ENCODE measurements at places on chromosomes 12 and 14. TPM values are rescaled to one million over a fixed set of nuclear protein-coding genes. Genes with fewer than 3 reads are reported as not detected.

The BCL11B gene
- not detected for total RNA-seq

The PPP1R1A gene
- total RNA-seq, result not detected

DNA sequence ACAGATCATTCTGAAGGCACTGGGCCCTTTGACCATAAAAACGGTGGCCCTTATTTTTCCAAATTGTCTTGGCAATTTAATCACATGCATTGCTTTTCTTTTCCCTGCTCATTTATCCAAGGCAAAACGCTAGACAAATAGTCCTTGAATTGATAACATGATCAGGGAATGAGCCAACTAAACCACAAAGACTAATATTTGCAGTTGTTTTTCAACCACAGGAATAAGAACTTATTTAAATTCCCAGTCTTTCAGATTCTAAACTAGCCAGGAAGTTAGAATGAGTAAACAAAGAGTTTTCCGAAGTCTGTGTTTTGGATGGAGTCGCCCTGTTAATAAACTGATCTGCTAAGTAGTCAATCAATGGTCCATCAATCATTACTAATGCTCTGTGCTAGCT is 14.9 kb downstream of the TBX5 start:
- DNase-seq, result no peak

DNA sequence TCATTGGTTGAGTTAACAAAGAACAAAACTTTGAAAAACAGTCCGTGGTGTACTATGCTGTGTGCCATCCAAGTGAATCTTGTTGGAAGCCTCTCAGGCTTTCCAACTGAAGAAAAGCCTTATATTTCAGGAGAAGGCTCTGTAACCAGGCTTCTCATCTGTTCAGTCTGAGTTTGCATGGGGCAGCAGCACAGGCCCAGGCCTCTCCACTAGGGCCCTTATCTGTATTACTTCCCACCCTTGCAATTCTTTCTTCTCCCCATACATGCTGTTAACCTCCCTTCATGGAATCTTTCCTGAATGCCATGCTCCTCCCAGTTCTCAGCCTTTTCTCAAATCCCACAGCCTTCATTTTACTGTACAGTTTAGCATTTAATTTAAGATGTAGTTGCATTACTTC is 28.3 kb downstream of the FRMD6 start:
- DNase-seq, result no peak

DNA sequence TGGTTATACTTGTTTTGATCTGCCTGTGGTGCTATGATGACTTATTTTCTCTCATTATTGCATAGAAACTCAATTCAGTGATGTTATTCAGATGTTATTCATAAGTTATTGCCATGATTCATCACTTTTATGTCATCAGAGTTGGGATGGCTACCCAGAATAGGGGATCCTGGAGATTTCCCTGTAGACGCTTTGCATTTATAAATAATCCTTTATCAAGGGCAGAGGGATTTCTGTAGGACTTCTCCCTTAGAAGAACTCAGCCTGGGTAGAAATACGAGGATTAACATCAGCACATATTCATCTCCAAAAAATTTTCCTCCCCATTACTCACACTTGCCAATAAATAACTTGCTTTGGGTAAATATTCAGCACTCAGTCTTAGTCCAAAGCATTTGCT is 4.9 kb downstream of the GPRC5A start:
- peak; percentile 93 for DNase-seq

The FGF23 gene
- total RNA-seq, result not detected

The GPR132 gene
- under 0.01 TPM for total RNA-seq

DNA sequence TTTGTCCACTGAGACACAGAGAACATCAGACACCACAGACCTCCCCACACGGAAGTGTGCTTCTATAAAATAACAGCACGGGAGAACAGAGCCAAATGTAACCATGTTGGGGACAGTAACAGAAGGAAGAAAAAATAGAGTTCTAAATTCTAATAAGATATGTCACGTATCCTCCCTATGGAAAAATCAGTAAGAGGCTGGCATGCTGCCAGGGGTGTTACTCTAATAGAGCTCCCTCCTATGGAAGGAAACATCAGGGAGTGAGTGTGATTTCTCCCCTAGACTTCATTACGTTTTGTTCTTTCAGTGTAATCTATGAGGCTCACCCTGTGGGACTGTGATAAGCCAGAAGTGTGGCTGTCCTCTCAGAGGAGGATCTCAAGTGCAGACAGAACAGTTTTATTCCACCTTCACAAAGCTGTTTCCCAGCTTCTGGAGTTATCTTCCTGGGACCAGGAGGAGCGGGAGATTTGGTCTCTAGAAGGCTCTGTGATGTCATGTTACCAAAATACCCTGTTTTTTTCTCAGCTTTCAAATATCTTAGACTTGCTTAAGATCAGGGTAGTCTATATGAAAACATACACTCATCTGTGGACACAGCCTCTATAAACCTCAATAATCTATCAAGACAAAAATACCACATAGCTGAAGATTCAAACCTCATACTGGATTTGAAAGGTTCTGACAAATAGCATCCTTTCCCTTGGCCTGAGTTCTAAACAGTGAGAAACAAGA is 69.3 kb downstream of the ZFC3H1 start:
- peak; percentile 4 for DNase-seq

DNA sequence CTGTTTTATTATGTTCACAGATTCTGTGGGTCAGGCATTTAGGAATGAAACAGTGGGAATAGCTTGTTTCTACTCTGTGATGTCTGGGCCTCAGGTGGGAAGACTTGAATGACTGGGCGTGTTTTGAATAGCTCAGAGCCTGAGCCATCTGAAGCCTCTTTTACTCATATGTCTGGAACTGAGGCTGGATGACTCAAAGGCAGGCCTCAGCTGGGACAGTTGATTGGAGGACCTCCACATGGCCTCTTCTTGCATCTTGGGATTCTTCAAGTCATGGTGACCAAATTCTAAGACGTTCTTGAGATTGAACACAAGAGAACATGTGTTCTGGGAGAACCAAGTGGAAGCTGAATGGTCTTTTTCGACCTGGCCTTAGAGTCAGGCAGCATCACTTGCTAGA is 45.8 kb upstream of the TBX3 start:
- peak; percentile 26 for DNase-seq

DNA sequence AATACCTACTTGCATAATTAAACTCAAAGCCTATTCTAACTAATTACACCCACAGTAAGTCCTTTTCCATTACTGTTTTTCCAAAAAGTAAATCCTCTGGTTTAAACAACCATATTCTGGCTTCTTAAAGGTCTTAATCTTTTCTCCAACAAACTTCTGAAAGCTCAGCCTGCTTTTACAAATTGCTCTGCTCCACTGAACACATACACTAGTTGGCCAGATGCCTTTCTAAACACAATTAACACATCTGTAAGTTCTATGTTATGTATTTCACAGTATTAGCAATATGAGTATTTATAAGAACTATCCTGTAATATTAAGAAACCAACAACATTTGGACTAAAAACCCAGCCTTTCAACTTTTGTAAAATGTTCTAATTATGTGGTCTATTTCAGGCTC is 30.1 kb downstream of the PTPRB start:
- DNase-seq, result no peak

The RILPL1 gene
- 10.6 TPM for total RNA-seq

DNA sequence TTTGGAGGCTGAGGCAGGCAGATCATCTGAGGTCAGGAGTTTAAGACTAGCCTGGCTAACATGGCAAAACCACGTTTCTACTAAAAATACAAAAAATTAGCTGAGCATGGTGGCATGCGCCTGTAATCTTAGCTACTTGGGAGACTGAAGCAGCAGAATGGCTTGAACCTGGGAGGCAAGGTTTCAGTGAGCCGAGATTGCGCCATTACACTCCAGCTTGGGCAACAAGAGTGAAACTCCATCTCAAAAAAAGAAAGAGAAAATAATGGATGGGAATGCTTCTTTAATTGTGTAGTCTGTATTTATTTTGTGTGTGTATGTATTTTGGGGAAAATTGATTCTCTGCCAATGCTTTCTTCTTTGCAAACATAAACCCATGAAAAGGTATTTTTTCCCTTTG is 32.5 kb downstream of the SRGAP1 start:
- DNase-seq, result no peak

- DNase-seq, result no peak
These were observed 42.1 kb downstream of the TMTC3 start for GRCh38 chr12:88184196-88184595.

DNA sequence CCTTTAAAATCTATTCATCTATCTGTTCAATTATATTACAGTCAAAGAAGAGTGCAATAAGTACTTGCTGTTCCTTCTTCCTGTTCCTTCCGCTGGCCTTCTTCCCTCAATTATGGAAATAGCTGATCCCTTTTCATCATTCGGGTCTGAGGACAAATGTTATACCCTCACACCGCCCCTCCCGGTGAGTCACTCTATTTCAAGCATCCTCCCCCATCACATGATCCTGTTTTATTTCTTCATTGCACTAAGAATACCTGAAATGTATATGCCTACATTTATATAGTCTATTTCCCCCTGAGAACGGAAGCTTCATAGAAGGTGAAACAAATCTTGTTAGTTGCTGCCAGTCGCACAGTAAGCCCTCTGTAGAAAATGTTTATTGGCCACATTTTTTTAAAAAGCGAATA is 2.5 kb downstream of the SLC38A1 start:
- peak; percentile 55 for DNase-seq
